Forelimb muscle (tissue), 1 donor: ENCODE measurements at places on chromosomes 4 and X. TPM values are rescaled to one million over a fixed set of nuclear protein-coding genes. Genes with fewer than 3 reads are reported as not detected.

GRCh38 chr4:20299515-20299914 is 47.8 kb downstream of the SLIT2 start:
- DNase-seq = no peak

- no peak for DNase-seq
These were observed 1703.9 kb upstream of the TENM3 start for GRCh38 chr4:180539284-180539683.

- no peak for DNase-seq
These were observed 1.0 kb upstream of the HMX1 start for GRCh38 chr4:8872402-8873291.

DNA sequence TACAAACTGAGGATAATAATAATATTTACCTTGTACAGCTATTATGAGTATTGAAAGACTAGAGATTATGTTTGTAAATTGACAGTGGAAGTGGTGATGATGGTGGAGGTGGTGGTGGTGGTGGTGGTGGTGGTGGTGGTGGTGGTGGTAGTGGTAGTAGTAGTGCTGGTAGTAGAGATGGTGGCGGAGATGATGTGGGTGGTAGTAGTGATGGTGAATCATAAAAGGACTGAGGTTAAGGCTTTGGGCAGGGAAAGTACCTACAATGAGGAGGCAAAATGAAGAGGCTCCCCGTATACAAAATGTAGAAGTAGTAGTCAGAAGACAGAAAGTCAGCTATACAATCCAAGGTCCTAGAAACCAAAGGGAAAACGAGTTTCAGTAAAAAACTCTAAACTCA is 214.1 kb downstream of the BCOR start:
- no peak for DNase-seq

DNA sequence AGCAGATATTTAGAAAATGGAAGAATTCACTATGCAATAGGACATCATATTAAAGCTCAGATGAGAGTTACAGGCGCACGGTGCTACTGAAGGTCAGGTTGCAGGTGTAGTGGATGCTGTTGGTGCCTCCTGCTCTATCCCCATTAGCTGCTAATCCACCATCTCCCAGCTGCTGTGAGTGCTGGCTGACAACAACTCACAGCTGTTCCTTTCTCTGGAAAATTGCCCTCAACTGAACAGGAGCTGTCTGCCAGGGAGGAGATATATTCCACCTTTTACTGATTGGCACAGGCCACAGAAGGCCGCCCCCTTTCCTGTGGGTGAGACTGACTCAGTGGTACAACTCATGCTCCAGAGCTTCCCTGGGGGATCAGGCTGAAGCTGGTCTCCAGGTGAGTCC is 48.7 kb downstream of the UCHL1 start:
- DNase-seq = no peak

DNA sequence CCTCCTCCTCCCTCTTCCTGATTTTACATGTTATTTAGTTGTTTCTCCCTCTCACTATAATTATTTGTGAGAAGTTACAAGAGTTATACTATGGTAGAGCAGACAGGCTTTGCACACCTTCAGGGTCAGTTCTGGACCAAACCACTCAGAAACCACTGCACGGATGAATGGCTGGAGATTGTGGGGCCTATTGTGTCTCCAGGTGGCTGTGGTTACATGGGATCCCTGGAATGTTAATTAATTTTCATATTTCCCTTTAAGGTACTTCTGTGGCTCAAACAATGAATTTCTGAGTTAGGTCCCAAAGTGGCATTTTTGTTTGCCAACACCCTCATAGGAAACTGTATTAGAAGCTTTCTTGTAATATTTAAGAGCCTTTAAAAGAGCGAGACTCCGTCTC is 151.9 kb downstream of the BMPR1B start:
- no peak for DNase-seq

DNA sequence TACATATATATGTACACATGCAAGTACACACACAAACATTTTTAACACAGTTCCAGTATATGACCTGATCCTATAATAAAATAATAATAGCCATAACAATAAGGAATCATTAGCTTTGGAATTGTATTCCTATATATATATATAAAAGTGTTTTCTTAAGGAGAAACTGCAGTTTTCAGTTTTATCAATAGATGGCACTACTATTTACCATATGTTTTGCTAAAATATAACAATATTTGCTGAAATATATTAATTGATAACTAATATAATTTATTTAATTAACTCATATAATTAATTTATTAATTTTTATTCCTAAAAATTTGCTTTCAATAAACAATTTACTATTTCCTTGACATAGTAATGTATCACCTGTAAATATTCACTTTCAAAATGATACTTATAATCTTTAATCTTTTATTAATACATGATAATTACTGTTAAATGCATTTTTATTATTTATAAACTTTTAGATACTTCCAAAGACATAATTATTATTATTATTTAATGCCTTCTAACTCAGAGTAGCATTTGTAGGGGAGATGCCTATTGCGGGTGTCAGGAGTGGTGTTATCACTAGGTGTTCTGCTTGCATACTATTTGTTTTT is 599.5 kb downstream of the FSTL5 start:
- DNase-seq = no peak

DNA sequence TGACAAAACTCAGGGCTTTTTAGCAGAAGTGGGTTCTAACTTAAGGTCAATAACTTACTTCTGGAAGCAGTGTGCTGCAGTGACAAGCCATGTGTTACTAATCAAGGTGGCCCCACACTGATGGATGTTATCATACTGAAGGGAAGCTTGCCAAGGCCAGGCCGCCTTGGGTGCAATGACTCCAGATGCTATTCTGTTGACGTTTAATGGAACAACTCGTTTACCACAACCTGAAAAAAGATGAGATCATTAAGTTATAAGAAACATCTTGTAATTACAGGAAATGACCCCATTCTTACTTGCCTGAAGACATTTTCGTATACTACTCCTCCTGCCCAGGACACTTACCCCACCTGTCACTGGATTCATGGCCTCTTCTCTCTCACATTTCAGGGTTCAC is 38.9 kb upstream of the TMPRSS11D start:
- DNase-seq = no peak

DNA sequence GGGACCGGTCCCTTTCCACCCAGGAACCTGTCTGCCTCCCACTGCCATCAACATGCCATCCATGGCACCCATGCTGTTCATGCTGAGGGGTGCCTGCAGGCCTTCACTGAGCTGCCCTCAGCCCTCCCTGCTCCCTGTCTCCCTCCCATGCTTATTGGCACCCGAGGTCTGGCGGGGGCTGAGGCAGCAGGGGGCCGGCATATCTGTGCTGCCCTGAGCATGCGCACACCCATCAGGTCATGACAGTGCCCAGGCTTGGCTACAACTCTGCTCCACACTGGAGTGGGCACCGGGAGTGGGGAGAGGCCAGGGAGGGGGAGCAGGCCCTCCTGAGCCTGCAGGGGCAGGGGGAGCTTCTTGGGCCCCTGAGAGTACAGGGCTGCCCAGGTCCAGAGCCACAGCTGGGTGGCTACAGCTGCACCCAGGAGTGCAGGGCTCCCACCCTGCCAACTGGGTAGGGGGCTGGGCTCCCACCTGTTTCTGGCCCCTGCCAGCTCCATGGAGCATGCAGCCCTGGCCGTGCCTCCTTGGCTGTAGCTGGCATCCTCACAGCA is 395.8 kb upstream of the DMD start:
- no peak for DNase-seq

DNA sequence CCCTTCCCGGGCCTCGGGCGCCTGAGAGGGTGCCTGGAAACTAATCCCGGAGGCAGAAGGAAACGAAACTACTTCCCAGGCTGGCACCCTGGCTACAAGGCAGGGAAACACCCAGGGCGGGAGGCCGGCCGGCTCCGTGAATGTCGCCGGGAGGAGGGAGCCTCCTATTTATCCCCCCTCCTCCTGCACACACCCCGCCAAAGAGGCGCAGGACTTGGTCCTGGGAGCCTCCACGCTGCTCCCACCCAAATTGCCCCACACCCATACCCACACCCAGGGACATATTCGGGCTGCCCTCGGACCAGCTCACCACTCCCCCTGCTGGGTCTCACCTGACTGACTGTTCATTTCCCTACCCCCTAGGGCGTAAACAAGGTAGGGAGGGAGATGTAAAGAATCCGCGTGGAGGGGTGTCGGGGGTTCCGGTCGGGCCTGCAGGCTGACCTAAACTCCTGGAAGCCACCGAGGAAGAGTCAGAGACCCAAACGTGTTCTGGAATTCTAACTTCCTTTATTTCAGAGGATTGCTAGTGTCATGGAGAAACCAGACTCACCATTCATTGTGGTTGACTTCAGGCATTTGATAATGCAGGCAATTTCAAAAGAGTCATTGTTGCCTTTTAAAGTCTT is at the start of gene BTC:
Gene BTC (minus strand): TSS at position 142 of the 629 bp plus-strand sequence. CDS start 198 bp downstream, outside the sequence.
- no peak for DNase-seq

- no peak for DNase-seq
These were observed 632 bp downstream of the PLP2 start for GRCh38 chrX:49172280-49172780.

GRCh38 chr4:112411781-112412550 is 104.0 kb downstream of the NEUROG2 start:
- DNase-seq = no peak

DNA sequence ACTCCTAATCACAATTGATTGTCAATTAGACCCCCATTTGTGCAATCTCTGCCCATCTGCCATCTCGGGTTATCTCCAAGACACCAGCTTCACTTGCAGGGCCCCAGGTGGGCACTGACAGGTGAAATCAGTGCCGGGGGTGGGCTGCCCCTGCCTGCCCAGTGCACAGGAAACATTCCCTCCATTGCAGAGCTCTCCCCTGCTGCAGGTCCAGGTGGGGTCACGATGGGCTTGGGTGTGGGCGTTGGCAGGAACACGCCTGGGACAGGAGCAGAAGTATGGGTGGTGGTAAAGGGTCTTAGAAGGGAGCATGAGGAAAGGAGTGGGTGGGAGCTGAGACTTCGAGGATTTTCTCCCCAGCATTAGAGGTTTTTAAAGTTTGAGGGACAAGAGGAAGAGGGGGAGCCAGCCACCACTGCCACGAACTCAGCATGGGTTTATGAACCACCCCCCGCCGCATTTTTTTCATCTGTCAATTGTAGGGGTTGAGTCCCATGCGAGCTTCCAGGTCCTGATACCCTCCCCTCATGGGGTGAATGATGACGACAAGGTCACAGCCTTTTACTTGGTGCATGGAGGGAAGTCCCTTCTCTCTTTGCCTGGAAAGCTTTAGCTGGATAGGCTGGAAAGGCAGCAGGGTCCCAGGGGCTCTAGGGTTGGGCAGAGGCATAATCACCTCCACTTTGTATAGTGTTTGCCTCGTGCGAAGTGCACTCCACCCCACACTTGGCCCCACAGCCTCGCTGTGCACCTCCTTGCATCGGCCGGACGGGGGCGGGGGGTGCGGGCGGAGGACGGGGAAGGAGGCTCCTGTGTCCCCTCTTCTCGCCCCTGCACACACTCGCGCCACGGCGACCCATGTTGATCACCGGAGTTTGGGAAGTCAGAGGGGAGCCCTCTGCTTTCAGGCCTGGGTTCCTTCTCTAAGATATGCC is 3.5 kb upstream of the NKX1-1 start:
- DNase-seq = no peak

GRCh38 chrX:17552044-17552650 is 177.1 kb downstream of the NHS start:
- DNase-seq = no peak

- no peak for DNase-seq
These were observed 84.9 kb downstream of the ARHGAP6 start for GRCh38 chrX:11580789-11581188.

DNA sequence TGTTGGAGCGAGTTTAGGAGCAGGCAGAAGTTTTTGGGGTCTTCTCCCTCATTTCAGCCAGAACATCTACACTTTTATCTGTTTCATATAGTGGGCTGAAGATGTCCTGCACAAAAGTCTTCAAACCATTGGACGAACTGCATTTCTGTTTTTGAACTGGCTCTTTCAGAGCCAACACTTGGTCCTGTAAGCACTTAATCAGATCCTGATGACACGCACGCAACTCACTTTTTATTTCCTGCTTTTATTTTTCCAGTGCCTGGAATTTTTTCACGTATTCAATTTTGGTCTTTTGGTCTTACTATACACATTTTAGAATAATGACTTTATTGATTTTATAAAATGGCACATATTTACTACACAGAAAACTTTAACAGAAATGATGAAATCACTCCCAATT is 40.2 kb upstream of the NKX3-2 start:
- DNase-seq = no peak

GRCh38 chrX:73850124-73851013 is 287.4 kb downstream of the CHIC1 start:
- DNase-seq = no peak

- no peak for DNase-seq
These were observed 146.1 kb upstream of the TBL1X start for GRCh38 chrX:9318766-9319165.

- DNase-seq = no peak
These were observed 20.8 kb downstream of the HMX1 start for GRCh38 chr4:8850830-8851188.

GRCh38 chrX:49001521-49002090 is 458 bp downstream of the GRIPAP1 start:
- DNase-seq = no peak

DNA sequence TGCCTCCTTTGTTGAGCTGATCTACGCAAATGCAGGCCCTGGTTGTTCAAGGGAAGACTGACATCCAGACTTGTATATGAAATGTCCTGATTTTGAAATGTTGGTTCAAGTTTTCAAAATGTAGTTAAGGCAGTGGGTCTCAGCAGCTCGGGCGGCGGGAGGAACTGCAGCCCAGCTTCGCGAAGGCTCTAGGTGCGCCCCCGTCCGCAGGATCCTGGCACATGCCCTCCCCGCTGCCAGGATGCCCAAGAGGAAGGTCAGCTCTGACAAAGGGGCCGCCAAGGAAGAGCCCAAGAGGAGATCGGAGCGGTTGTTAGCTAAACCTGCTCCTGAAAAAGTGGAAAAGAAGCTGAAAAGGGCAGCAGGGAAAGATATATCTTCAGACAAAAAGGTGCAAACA is 1310.1 kb downstream of the ADGRL3 start:
- DNase-seq = no peak

DNA sequence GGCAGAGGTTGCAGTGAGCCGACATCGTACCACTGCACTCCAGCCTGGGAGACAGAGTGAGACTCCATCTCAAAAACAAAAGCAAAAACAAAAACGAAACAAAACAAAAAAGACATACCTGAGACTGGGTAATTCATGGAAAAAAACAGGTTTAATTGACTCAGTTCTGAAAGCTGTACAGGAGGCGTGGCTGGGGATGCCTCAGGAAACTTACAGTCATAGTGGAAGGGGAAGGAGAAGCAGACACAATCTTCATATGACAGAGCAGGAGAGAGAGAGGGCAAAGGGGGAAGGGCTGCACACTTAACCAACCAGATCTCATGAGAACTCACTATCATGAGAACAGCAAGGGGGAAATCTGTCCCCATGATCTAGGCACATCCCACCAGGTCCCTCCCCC is 229.5 kb downstream of the STK32B start:
- no peak for DNase-seq

MAGIX gene
- 1.9 TPM for polyA plus RNA-seq

FOXR2 gene
- not detected for polyA plus RNA-seq

PNMA6A gene
- polyA plus RNA-seq = 2.2 TPM

CFAP99 gene
- 0.15 TPM for polyA plus RNA-seq

TACR3 gene
- 7.3 TPM for polyA plus RNA-seq

CSAG2 gene
- not detected for polyA plus RNA-seq

EMCN gene
- 28.4 TPM for polyA plus RNA-seq

MAGEB10 gene
- not detected for polyA plus RNA-seq

CNKSR2 gene
- 2.1 TPM for polyA plus RNA-seq
